CD4-positive, alpha-beta T cell (primary cell): ENCODE measurements at places on chromosomes 16 and 17.

DNA sequence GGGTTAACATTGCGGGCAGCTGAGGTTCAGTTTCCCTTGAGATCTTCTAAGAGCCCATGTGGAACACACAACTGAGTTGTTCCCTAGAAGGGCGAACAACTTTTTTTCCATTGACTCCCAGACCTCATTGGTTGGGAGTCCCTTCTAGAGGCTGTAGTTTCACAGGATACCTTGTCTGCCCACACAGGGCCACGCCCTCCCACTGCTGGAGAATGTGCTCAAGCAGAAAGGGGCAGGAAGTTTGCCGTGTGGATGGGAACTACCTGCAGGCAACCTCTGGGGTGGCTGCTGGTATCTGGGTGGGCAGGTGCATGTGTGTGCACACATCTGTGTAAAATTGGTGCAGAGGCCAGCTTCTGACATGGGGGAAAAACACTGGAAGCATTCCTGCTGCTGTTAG lies 178.8 kb upstream of the PSMD7 start:
- DNase-seq: no peak

DNA sequence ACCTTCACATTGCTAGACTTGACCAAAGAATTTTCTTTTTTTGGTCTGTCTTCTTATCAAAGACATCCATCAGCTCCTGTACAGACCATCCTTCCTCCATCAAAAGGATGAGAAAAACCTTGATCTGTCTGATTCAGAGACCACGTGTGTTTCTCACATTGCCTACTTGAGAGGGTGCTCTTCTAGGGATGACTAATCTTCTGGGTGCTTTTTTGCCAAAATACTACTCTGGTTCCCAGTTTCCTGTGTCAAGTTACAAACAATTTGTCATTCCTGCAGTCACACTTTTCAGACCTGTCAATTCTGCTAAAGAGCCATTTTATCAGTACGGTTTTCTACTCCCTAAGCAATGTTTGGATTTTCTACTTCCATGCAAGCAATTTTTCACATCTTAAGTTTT lies 492.2 kb downstream of the CDH11 start:
- no peak for DNase-seq

DNA sequence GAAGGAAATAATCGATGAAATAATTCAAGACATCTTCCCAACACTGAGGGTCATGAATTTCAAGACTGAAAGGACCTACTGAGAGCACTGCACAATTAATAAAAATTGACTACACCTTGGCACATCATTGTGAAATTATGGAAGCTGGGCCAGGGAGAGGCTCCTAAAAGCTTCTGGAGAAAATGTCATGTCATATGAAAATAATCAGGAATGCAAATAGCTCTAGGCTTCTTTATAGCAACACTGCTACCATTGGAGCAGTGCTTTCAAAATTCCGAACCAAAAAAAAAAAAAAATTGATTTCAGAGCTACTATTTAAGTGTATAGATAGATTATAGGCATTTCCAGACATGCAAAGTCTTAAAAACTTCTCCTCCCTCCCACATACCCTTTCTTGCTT lies 6.4 kb upstream of the ALOX15B start:
- DNase-seq: no peak

GRCh38 chr17:14299280-14300141 lies 1.4 kb upstream of the HS3ST3B1 start:
- no peak for DNase-seq

DNA sequence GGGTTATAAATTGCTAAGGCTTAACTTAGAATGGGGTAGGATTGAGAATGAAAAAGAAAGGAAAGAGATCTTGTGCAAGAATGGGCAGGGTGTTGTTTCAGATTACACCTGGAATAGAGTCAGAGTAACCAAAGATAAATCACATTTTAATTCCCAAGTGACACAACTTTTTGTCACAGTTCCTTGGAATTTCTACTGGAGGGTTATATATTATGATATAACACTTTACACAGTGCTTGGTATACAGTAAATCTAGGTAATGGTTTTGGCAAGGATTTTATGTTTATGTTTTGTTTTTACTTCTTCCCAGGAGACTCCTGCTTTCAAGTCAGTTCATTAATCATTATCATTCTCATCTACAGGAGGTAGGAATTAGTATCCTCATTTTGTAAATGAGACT lies 115.7 kb upstream of the KCNJ16 start:
- no peak for DNase-seq

- DNase-seq: no peak
These were observed 660 bp downstream of the RHBDF1 start for GRCh38 chr16:71540-72401.

DNA sequence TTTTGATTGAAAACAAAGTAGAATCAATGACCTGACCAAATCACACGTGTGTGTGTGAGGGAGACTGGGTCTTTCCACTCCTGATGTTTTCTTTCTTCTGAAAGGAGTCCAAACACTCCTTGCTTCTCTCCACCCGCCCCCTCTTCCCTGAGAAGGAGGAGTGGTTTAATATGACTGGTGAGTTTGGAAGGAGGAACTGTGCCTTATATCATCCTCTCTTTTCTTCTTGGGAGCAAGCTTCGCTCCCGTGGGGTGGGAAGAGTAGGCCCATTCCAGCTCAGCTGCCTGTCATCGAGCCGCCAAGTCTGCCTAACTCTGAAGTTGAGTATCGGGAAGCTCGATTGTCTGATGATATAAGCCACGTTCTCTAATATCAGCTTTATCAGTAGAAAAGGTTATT lies 96.5 kb downstream of the YPEL2 start:
- DNase-seq: no peak

- no peak for DNase-seq
These were observed 6.2 kb downstream of the SBK1 start for GRCh38 chr16:28298511-28298878.

DNA sequence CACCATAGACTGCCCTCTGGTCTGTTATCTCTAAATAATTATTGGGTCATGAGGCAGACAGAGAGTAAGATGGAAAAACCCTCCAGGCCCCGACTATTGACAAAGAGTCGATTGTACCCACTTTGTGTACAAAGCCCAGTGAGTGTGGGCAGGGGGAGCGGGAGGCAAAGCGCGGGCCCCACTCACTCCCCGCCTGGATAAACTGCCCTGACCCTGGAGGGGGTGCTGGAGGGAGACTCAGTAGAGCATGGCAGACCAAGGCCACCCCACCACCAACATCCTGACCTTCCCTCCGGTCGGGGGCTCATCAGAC lies 11.2 kb upstream of the CPSF4L start:
- DNase-seq: no peak

- no peak for DNase-seq
These were observed 69.4 kb upstream of the GCSH start for GRCh38 chr16:81165411-81166097.

DNA sequence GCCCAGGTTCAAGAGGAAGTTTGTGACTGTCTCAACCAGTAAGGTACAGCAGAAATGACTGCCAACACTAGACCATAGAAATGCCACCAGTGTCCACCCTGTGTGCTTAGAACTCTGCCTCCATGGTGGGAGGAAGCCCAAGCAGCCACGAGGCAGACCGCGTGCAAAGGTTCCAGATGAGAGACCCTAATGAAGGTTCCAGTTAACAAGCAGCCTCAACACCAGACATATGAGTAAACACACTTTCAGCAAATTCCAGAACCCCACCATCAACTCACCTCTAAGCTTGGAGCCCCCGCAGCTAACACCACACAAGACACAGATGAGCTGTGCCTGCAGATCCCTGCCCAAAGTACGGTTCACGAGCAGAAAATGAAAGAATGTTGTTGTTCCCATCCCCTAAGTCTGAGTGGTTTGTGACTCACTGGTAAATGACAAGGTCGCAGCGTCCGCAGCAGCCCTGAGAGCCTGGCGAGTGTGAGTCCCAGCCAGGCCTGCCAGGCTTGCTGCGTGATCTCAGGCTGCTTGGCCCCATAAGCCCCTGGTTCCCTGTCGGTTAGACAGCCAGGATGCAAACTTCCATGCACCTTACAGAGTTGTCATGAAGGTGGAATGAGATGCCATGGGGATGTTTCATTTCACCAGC lies 193.7 kb downstream of the C16orf95 start:
- DNase-seq: no peak

DNA sequence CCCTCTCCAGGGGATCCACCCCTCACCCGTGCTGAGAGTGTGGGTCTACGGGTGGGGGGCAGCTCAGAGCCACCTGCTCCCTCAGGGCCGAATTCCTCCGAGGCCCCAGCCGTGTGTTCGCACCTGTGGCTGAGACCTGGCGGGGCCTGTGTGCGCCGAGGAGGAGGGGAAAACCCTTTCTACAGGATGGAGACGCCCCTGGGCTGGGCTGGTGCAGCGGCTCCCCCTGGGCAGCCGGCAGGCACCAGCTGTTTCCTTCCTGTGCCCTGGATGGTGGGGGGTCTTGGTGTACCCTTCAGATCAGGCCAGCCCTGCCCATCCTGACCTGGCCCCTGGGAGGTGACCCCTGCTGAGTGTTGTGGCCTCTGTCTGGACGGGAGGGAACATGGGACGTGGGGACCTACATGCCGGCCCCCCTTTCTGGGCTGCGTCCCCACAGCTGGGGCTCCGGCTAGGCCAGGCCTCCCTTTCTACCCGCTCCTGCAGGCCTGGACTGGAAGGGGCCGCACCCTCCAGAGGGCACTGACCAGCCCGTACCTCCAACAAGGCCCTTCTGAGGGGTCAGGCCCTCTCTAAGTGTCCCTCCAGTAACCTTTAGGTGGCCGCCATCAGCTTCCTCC lies 28.3 kb upstream of the PABPN1L start:
- DNase-seq: no peak

GRCh38 chr16:86355531-86355930 lies 154.8 kb upstream of the FOXF1 start:
- no peak for DNase-seq

GRCh38 chr17:78127239-78127887 lies 1.2 kb downstream of the TMC6 start:
- DNase-seq: peak; percentile 91

DNA sequence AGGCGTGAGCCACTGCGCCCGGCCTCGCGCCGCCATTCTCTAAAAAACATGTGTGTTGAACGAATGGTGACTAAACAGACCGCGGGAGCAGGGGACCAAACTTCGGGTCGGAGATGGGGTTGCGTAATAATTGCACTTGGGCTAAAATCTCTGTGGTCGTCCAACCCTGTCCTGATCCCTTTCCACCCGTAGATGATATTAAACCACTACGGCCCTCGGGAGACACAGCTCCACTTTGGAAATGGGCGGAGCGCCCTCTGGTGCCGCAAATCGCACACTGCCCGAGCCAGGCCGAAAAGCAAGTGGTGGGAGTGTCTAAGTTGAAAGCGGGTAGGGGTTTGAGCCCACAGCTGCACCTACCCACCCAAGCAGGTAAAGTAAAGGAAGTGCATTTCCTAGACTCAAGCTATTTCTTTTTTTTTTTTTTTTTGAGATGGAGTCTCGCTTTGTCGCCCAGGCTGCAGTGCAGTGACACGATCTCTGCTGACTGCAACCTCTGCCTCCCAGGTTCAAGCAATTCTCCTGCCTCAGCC lies 17.0 kb downstream of the CAVIN1 start:
- peak; percentile 88 for DNase-seq

DNA sequence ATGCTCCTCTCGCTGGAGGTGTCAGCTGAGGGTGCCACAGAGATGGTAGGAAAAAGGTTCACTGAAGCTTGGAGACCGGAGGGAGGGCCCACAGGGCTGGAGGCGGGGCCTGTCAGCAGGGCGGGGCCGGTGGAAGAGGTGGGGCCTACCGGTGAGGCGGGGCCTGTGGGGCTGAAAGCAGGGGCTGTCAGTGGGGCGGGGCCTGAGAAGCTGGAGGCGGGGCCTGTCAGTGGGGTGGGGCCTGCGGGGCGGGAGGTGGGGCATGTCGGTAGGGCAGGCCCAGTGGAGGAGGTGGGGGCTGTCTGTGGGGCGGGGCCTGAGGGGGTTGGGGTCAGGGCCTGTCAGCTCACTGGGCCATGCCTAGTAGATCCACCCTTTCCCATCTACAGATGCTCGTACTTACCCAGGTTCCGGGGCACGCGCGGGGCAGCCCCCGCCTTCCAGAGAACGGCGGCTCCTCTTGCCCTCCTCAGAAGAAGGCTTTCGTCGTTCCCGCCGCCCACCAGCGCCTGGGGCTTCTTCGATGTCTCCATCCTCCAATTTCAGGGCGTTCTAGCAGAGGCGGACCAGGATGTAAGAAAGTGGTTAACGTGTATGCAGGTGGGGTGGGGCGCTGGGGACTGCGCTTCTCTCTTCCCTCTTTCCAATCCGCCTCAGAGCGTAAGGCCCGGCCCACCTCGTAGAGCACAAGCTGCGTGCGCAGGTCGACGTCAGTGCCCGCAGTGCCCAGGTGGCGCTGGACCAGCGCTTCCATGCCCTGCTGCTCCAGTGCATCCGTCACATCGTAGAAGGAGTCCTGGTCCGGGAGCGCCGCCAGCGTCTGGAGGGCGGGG lies 9.8 kb downstream of the TMEM208 start:
- peak; percentile 29 for DNase-seq

- DNase-seq: no peak
These were observed 145.2 kb downstream of the KCNJ2 start for GRCh38 chr17:70314506-70314905.

DNA sequence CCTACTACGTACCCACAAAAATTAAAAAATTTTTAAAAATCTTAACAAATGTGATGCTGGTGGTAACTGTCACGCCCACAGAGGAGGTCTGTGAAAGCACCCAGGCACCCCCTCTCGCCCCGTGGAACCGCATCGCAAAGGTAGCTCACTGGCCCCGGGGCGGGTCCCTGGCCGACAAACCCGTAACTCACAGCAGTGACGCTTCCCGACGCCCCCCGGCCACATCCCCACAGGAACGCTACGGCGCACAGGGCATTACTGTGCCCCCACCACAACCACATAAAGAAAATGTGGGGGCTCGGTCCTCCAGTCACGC lies 366 bp downstream of the ANKS3 start:
- peak; percentile 4 for DNase-seq

GRCh38 chr17:75552425-75553294 lies 27.2 kb downstream of the LLGL2 start:
- DNase-seq: no peak

GRCh38 chr16:10103118-10103517 lies 79.1 kb downstream of the GRIN2A start:
- no peak for DNase-seq

GRCh38 chr16:75794426-75794825 lies 68.1 kb upstream of the CPHXL start:
- no peak for DNase-seq

GRCh38 chr16:79758615-79759346 lies 158.2 kb upstream of the MAF start:
- no peak for DNase-seq

DNA sequence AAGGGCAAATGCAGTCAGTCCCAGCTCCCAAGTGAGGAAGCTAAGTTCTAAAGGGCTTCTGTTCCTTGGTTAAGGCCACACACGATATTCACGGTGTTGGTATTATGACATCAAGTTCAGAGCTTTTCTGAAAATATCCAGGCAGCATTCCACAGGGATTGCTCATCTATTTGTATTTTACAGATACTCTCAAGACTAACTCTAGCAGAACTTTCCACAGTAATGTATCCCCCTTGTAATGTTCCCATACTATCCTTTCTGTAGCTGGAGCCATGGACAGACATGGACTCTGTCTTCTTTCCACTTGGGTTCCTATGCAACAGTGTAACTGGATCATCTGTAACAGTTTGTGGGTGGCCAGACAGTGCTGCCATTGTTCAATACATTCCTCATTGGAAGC lies 13.5 kb downstream of the SDR42E1 start:
- DNase-seq: no peak

- no peak for DNase-seq
These were observed 12.5 kb downstream of the CAPN15 start for GRCh38 chr16:539901-540530.

GRCh38 chr16:27644165-27644564 lies 94.2 kb downstream of the KATNIP start:
- no peak for DNase-seq
